ENCODE measurements at places on chromosomes 5 and 9.

- no peaks in the 10 kb centered on the region for H3K36me3 ChIP-seq
- H3K27ac ChIP-seq: no peak overlapping the region
- no peaks in the 10 kb centered on the region for H3K4me1 ChIP-seq
- no peak for DNase-seq
- H3K4me3 ChIP-seq: no peak overlapping the region
Observed at GRCh38 chr5:65803699-65804391, 81.8 kb downstream of the NLN start.

GRCh38 chr5:108579236-108579635 is 168.5 kb upstream of the FER start:
- H3K27me3 ChIP-seq: no peaks in the 10 kb centered on the region
- no peak overlapping the region for H3K4me3 ChIP-seq
- H3K36me3 ChIP-seq: no peaks in the 10 kb centered on the region
- H3K4me1 ChIP-seq: no peaks in the 10 kb centered on the region
- no peak overlapping the region for H3K27ac ChIP-seq

- H3K27ac ChIP-seq: peak overlapping the region; percentile 10
- H3K36me3 ChIP-seq: no peaks in the 10 kb centered on the region
- H3K4me3 ChIP-seq: no peak overlapping the region
- H3K4me1 ChIP-seq: no peaks in the 10 kb centered on the region
- H3K27me3 ChIP-seq: no peaks in the 10 kb centered on the region
Observed at GRCh38 chr5:33711094-33711679, 180.6 kb downstream of the ADAMTS12 start.

DNA sequence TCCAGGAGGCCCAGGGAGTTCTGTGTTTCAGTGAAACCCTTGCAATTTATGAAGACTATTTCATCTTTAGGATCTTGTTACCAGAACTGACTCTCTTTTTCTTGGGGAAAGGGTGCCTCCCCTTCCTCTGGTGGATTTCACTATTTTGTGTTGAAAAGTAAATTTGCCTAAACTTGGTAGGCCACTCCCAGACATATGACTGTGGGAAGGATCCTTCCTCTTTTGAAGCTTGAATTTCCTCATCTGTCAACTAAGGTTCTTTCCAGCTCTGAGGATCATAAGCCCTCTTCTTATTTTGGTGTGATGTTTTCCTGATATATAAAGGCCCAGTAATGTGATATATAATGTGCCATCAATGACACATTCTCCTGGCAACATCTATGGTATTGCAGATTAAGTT is 59.1 kb upstream of the ZFAND5 start:
- no peak for DNase-seq
- no peaks in the 10 kb centered on the region for H3K4me1 ChIP-seq
- H3K27ac ChIP-seq: no peak overlapping the region
- H3K36me3 ChIP-seq: no peaks in the 10 kb centered on the region
- no peaks in the 10 kb centered on the region for H3K27me3 ChIP-seq
- H3K4me3 ChIP-seq: no peak overlapping the region

DNA sequence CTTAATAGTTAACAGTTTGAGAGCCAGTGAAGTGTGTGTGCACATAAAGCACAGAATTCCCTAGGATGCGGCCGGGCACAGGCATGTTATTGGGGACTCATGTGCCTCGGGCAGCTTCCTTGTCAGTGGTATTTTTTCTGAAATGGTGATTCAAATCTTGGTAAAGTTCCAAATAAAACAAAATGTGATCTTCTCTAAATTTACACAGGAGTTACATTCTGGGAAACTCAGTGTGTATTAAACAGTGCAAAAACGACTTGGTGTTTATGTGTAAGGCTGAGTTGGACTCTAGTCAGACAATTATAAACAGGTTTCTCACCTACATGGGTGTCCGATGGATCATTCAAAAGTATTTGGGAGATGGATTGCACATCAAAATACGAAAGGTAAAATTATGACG is 48.9 kb downstream of the BOD1 start:
- H3K4me1 ChIP-seq: no peaks in the 10 kb centered on the region
- H3K4me3 ChIP-seq: no peak overlapping the region
- no peaks in the 10 kb centered on the region for H3K36me3 ChIP-seq

GRCh38 chr9:127923771-127924170 is 6.8 kb downstream of the PIP5KL1 start:
- H3K4me3 ChIP-seq: no peak overlapping the region
- DNase-seq: no peak
- H3K27ac ChIP-seq: no peak overlapping the region
- peaks cover 6% of the 10 kb centered on the region for H3K4me1 ChIP-seq
- no peaks in the 10 kb centered on the region for H3K36me3 ChIP-seq
- H3K27me3 ChIP-seq: no peaks in the 10 kb centered on the region

DNA sequence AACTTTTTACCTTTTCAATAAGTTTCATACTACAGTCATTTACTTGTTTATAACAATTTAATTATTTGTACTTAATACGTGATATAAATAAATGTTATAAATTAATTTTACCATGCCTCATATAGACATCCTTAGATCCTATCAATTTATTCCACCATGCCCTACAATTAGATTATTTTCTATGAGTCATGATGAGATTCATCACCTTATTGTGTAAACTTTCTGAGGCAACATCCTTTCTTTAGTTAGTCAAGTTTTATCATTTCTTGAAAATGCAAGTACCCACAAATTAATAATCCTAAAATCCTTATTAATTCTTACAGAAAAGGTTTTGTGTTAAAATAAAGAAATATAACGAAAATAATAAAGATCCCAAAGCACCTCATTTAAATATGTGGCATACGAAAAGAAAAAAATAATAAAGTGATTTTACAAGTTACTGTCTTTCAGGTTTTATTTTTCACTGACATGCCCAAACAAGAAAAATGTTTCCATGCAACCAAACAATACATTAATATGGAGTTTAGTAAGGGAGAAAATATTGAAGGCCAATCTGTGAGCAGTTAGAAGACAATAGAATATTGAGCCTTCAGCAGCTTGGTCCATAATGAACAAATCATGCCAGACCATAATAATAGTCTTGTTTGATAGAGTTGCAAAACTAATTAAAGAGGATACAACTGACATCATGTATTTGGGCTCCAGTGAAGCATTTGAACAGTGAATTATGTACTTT is 188.7 kb upstream of the MRPS30 start:
- H3K4me3 ChIP-seq: no peak overlapping the region
- no peak for DNase-seq
- H3K36me3 ChIP-seq: no peaks in the 10 kb centered on the region
- H3K27me3 ChIP-seq: no peaks in the 10 kb centered on the region

GRCh38 chr9:118711843-118712242 is 657.4 kb downstream of the BRINP1 start:
- no peak overlapping the region for H3K4me3 ChIP-seq
- no peak overlapping the region for H3K27ac ChIP-seq
- H3K27me3 ChIP-seq: no peaks in the 10 kb centered on the region
- no peaks in the 10 kb centered on the region for H3K4me1 ChIP-seq
- DNase-seq: no peak
- H3K36me3 ChIP-seq: no peaks in the 10 kb centered on the region

DNA sequence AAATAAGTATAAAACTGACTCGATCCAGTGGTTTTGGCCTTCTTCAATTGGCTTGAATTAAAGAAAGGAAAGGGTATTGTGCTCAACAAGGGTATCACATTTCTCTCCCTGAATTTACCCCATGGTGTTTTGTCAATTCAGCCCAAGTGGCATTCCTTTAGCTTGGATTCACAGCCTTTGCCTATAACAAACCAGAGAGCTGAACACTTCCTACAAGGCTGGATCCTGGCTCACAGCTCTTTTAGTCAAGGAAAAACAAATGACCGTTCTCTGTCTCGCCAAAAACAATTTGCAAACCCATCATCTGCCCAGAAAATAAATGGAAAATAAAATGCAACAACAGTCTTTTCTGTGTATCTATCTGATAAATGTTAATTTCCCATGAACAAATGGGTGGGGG is 5.7 kb downstream of the ZNF366 start:
- H3K27me3 ChIP-seq: no peaks in the 10 kb centered on the region
- DNase-seq: no peak
- H3K4me1 ChIP-seq: no peaks in the 10 kb centered on the region
- H3K36me3 ChIP-seq: no peaks in the 10 kb centered on the region

- no peaks in the 10 kb centered on the region for H3K27me3 ChIP-seq
- no peaks in the 10 kb centered on the region for H3K36me3 ChIP-seq
- no peak overlapping the region for H3K27ac ChIP-seq
- H3K4me1 ChIP-seq: no peaks in the 10 kb centered on the region
- H3K4me3 ChIP-seq: no peak overlapping the region
- no peak for DNase-seq
Observed at GRCh38 chr5:81180780-81181460, 52.2 kb upstream of the CKMT2 start.

DNA sequence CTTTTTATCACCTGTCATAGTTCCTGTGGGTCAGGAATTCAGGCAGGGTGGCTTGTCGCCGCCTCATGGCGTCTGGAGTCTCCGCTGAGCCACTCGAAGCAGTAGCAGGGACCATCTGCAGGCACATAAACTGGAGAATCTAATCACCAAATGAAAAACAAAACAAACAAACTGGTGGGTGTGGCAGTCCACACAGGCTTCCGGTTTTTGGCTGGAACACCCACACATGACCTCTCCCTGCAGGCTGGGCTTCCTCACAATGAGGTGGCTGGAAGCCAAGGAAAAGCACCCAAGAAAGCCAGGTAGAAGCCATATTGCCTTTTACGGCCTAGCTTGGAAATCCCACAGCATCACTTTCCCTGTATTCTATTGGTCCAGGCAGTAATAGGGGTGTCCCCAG is 197.0 kb downstream of the SYK start:
- no peaks in the 10 kb centered on the region for H3K27me3 ChIP-seq
- no peaks in the 10 kb centered on the region for H3K36me3 ChIP-seq
- H3K4me3 ChIP-seq: no peak overlapping the region
- no peaks in the 10 kb centered on the region for H3K4me1 ChIP-seq

DNA sequence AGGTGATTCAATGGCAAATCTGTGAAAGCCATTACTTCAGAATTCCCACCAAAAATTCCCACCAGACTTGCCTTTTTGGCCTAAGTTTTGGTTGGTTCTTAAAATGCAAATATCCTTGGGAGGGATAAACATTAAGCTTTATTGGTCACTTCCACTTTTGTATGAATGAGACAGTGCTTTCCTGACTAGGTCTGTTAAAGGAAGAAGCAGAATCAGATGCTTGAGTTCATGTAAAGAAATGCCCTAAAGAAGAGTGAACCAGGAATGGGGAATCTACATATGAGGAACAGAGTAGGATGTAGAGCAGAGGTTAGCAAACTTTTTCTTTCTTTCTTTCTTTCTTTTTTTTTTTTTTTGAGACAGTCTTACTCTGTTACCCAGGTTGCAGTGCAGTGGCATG is 129.3 kb downstream of the GCNT1 start:
- H3K4me1 ChIP-seq: no peaks in the 10 kb centered on the region
- H3K4me3 ChIP-seq: no peak overlapping the region
- H3K27ac ChIP-seq: no peak overlapping the region
- no peaks in the 10 kb centered on the region for H3K27me3 ChIP-seq

DNA sequence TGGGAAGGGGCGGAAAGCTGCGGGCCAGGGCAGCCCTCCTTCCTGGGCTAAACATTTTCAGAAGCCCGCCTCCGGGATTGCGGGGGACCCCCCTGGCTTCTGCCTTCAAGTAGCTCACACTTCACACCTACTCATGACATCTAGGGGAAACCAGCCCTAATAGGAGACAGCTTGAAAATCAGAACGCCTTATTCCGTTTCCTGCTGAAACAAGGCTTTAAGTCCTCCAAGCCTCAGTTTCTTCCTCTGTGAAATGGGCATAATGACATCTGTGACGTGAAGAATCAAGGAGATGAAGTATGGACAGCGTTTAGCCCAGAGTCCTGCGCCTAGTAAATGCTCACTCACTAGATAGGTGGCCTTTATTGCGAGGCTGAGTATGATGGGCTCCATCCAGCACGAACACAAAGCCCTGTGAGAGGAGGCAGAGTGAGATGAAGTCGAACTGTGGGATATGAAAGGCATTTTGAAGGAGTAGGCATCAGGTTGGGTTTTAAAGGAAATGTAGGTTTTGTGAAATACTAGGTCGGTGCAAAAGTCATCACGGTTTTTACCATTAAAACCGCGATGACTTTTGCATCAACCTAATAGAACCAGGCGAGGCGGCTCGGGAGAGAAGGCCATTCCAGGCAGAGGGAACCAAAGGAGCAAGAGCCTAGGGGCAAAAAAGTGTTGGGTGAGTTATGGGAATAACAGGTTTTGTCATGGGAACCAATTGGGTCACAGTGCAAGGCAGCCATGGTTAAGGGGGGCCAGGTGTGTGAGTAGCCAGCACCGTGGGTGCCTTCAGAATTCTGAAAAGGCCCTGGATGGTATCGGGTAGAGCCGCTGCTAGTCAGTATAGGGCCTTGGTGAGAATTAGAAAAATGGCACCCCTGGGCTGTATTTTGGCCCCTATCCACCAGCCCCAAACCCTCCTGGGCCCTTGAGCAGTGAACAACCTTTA is 1.0 kb upstream of the TSC1 start:
- H3K27ac ChIP-seq: peak overlapping the region; percentile 97
- H3K4me1 ChIP-seq: no peaks in the 10 kb centered on the region
- H3K27me3 ChIP-seq: no peaks in the 10 kb centered on the region
- H3K36me3 ChIP-seq: no peaks in the 10 kb centered on the region
- H3K4me3 ChIP-seq: peak overlapping the region; percentile 99

DNA sequence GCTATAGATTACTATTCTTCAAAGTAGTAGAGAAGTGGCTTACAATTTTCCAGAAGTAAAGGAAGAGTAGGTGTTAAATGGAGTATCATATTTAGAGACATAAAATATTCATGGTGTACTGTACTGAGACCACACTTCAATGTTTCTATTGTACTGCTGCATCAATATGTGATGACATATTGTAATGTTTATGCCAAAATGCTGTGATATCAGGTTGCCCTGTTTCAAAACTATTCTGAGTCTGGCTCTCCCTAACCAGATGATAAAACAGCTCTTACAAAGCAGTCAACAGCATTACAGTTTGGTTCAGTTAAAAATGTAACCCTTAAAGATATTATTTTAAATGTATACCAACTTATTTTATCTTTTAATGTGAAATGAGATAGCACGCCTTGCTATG is 30.8 kb upstream of the ACOT12 start:
- no peak overlapping the region for H3K4me3 ChIP-seq
- H3K4me1 ChIP-seq: no peaks in the 10 kb centered on the region
- DNase-seq: no peak
- no peaks in the 10 kb centered on the region for H3K36me3 ChIP-seq

DNA sequence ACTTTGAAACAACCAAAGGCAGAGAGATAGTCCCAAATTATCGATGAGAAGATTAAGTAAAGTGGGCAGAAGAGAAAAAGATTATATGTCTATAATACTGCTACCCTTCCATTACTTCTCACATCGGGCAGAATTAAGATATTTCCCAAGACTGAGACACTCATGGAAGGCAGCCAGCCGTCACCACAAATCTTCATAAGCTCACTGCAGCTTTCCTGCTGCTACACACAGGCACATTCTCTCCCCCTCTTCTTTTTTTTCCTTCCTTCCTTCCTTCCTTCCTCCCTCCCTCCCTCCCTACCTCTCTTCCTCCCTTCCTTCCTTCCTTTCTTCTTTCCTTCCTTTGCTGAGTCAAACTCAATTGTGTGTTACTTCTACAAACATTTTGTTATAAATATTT is 58.7 kb upstream of the SPATA31C2 start:
- no peaks in the 10 kb centered on the region for H3K36me3 ChIP-seq
- no peaks in the 10 kb centered on the region for H3K4me1 ChIP-seq
- no peak overlapping the region for H3K4me3 ChIP-seq
- no peaks in the 10 kb centered on the region for H3K27me3 ChIP-seq
